ENCODE measurements at places on chromosomes 2 and 18.

- DNase-seq = no peak
Observed at GRCh38 chr2:200786826-200787225, 24.9 kb upstream of the BZW1 start.

- DNase-seq = no peak
Observed at GRCh38 chr2:176689711-176690110, 420.5 kb downstream of the MTX2 start.

DNA sequence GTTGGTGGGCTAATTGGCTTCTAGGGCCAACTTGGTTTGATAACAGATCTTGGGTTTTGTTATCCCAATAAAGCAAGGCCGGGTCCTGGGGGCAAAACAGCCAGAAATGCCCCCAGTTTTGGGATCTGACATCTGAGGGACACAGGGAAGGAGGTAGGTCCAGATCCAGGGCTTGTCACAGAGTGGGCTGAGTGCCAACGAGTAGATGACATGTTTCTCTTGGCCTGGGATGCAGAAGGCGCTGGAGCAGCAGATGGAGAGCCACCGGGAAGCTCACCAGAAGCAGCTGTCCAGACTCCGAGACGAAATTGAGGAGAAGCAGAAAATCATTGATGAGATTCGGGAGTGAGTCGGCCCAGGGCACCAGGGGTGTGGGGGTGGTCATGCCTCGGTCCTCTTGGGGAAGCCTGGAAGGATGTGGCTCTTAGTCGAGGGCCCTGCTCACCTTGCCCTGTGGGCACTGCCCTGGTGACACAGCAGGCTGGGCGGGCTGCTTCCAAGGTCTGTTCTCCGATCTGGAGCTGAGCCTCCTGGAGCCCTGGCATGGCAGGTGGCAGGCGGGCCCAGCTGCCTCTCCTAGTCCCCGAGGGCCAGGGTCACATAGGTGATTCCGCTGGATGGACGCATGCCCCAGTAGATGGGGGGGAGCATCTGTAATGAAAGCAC, 40.2 kb upstream of the LYPD6B start:
- no peak for DNase-seq

- DNase-seq = no peak
Observed at GRCh38 chr2:152564754-152565551, 152.3 kb downstream of the PRPF40A start.

GRCh38 chr2:105802587-105802986, 57.9 kb downstream of the NCK2 start:
- DNase-seq = no peak

GRCh38 chr2:201939453-201939941, 94.2 kb upstream of the FZD7 start:
- DNase-seq = no peak

GRCh38 chr2:112494828-112495227, 12.9 kb downstream of the TTL start:
- DNase-seq = no peak

- DNase-seq = no peak
Observed at GRCh38 chr2:28619213-28620196, 123.6 kb downstream of the PLB1 start.

DNA sequence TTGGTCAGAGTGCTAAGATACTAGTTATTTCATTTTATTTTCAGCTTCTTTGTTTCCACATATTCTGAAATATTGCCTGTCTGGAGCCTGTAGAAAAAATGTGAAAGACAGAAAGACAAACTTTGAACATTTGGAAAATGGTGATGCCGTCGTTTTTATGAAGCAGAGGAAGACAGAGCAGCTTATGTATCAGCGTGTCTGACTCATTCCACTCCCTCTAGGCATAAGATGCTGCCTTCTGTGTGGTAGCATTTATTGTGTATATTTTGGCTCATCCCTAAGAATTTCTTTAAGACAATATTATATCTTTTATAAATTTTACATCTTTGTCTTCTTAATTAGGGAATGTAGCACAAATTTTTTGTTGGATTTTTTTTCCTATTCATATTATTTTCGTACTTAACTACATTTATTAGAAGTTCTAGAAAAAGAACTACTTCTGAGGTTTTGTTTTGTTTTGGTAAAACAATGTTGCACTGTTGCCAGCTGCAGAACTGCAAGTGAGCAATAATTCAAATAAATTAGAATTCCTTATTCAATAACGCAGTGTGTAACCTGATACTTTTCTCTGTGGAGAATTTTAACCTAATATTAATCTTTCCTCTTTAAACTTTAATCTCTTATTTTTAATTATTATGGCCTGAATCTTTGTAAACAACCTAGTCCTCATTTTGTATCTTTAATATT, 300.4 kb downstream of the ZNF407 start:
- no peak for DNase-seq

DNA sequence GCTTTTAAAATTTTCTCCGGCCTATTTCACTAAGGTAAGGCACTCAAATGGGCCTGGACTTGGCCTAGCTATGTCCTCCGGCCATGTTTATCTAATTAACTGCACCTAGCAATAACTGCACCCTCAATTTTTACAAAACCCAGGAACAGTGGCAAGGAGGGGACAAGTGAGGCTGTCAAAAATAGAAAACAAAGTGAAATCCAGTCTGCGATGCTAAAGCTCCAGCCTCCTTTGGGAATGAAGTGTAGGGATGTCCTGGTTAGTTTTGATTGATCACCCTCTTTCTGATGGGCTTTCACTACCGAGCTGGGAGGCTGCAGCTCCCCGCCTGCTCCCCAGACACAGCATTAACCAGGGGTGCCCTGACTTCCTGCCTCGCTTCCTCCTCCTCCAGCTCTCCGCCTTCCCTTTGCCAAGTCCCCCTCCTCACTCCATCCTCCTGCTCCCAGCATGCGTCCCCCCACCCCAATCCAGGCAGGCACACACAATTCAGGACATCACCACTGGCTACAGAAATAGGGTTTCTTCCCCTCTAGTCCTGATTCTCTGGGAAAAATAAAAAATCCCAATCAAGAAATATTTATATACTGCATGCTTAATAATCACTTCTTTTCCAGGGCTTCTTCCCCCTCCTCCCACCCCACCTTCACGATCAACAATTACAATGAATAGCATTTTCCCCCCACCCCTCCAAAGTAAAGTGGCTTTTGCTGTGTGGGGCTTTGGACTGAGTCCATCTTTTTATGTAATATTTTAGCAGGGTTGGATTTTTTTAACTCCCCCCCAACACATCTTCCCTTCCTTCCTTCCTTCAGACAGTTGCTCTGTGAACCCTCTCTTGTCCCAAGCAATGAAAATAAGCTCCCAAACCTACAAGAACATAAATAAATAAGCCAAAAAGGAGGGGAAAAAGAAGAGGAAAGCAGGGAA, 3.3 kb upstream of the POU3F3 start:
- DNase-seq = no peak

DNA sequence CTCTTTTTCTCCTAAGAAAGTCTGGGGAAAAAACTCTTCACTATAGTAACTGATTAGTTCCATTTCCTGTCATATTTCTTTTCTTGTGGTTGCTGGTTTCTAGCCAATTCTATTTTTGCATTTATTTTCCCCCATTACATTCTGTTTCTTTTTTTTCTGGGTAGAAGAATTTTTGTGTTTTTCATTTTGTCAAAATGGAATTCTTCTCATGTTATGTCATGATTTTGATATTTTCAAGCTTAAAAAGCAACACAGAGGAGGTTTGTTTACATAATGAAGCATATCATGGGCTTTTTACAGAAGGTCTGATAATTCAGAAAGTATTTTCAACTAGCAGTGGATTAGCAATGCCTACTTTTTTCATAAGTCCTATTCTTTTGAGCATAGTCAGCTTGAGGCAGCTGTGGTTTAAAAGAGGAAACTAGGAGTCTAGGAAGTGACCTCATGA, 102.0 kb downstream of the MAP2 start:
- DNase-seq = no peak

DNA sequence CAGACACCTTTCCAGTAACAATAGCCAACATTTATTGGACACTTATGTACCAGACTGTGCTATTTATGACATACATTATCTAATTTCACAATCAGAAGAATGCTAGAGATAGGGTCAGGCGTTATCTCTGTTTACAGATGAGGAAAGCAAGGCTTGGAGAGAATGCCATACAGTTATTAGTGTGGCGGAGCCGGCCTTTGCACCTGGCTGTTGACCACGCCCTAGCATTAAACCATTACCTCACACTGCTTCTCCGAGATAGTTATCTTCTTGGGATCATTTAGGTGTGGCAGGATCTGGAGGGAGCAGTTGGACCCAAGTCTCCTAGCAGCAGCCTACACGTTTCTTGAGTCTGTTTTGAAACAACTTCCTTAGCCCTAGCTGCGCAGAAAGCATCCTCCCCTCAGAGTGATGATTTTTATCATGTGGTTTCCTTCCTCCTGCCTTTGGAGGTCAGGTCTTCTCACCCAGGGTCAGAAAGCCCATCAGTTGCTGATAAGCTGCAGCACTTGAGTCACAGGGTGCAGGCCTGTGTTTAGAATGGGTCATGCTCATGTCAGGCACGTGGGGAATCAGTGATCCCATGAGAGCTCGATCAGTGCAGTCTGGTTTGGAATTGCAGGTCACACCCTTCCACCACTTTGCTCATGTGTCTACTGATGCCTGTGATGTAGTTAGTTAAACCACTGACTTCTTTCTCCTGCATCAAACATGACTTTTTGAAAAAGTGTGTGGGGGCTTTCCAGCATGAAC, 118.2 kb downstream of the SPTBN1 start:
- DNase-seq = no peak

DNA sequence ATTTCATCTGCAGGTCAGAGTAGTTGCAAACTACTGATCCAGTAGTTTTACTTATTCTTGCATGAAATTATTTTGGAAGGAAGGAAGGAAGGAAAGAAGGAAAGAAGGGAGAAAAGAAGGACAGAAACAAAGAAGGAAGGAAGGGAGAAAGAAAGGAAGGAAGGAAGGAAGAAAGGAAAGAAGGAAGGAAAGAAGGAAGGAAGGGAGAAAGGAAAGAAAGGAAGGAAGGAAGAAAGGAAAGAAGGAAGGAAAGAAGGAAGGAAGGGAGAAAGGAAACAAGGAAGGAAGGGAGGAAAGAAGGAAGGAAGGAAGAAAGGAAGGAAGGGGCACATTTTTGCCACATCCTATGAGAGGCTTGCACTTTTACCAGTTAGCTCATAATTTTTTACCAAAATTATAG, 186.2 kb downstream of the LRRTM4 start:
- DNase-seq = no peak

DNA sequence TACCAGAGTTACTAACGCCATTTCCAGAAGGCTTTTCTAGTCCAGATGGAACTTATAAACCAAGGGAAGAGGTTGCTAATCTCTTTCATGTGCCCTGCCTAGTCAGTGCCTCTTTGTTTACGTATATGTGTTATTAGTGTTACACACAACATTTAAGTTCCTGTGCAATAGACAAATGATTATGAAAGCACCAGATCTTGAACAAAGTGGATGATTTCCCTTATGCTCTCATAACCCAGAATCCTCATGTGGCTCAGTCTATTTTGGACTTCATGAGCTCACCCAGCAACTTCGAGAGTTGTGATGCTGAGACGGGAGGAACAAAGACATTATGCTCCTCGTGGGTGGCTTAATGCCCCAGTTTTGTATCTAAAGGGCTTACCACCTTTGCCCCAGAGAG, 214.4 kb upstream of the SP5 start:
- no peak for DNase-seq

GRCh38 chr2:224111576-224111975, 72.5 kb upstream of the SERPINE2 start:
- DNase-seq = no peak

DNA sequence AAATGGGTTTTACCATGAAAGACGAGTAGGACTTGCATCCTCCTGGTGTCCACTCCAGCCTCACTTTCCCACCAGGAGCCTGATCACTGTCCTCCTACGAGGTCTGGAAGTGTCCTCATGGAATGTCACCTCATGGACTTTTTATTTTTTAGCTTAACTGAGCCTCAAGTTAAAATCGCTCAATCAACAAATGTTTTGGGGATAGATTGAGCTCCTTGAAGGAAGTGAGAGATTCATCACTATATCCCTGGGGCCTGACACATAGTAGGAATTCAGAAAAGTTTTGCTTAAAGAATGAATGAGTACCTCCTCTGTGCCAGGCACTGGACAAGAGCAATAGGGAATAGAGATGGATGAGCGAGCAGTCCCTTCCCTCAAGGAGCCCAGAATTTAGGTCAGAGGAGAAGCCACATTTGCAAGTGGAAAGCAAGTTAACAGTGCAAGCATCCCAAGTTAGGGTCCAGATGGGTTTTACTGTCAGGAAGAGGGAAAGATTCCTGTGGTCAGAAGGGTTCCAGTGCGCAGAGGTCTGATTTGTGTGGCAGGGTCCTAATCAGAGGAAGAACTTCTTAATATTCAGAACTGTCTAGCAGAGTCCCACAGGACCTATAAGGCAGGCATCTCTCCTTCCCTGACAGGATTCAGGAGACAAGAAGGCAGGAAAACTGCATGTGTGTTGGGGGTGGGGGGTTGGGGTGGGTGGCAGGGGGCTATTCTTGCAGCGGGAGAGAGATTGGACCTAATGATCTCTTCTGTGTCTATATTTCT, 67.0 kb downstream of the MYCN start:
- DNase-seq = no peak

DNA sequence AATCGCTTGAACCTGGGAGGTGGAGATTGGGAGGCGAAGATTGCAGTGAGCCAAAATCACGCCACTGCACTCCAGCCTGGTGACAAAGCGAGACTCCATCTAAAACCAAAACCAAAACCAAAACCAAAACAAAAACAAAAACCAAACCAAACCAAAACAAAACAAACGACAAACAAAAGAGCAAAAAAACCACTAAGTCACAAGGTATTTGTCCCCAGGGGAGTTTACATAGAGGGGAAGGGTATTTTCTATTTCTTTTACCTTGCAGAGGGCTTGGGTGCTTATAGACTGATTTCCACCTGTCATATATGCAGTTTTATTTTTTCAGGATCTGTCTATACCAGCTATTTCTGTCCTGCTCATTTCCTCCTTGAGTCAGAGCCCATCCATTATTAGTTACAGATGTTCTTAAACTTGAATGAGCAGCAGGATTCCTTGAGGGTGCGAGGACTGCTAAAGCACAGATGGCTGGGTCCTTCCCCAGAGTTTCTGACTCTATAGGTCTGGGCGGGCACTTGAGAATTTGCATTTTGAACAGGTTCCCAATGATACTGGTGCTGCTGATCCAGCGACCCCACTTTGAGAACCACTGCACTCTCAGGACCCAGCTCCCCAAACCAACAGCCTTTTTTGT, 102.2 kb upstream of the UXS1 start:
- no peak for DNase-seq

DNA sequence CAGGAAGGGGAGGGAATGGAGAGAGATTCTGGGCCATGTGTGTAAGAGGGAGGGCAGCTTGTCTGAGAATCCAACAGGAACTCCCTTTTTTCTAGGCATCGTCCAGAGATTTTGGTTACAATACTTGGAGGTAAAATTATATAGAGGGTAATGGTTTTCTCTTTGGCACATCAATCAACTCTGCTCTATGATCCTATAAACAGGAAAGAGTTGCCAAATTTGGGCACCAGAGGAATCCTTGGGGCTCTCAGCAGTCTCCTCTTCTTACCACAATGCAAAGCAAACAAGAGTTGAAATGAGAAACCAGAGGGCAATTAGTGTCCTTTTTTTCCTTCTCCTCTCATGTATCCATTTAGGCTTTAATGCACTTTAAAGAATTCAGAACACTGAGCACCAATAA, 243.4 kb downstream of the SLC8A1 start:
- no peak for DNase-seq

GRCh38 chr2:235206980-235207579, 255.3 kb downstream of the SH3BP4 start:
- DNase-seq = peak; percentile 18

Measured in GM19239 (cell line).